ENCODE measurements at places on chromosomes 3 and 15.

DNA sequence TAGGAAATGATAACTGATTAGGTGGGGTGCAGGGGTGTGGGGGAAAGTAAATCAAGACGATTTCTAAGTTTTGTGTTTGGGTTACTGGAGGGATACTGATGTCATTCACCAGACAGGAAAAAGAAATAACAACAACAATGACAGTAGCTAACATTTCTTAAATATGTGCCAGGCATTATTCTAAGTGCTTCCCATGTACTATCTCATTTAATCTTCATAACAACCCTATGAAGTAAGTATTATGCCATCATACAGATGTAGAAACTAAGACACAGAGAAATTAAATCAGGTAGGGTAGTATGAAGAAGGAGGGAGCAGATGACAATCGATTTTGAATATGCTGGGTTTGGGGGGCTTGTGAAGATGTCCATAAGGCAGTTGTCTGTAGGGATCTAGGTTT is 13.3 kb downstream of the MYO5A start:
- no peak for DNase-seq

- DNase-seq, result no peak
Measured at GRCh38 chr3:31013090-31013489, 118.6 kb upstream of the GADL1 start.

DNA sequence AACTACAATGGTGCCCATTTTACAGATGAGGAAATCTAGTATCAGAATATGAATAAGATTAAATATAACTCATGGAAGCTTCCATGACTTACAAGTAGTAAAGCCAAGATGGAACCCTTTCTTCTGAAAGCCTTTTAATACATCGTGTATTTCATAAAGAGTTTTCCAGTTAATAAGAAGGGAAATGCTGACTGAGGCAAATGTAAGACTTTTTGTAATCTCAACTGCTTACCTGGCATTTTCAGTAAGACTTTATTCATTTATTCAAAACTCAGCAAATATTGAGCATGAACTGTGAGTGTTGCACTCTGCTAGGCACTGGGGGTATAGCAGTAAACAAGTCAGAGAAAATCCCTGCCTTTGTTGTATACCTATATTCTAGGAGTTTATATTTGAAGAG is 256.4 kb upstream of the THRB start:
- no peak for DNase-seq

DNA sequence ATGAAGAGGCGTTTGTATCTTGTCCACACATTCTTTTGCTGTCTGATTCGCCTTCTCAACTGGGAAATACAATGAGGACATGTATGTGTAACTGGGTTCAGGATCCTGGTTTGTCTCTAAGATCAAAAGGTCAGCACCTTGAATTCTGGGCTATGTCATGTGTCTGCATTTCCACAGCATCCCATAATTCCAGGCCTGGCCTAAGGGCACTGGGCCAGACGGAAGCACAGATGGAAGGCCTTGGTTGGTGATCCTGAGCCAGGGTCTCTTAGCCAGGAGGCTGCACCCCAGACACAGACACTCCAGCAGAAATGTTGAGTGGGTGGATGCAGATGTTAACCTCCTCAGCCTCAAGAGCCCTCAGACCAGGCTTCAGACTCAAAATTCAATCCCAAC is 23.7 kb upstream of the HERC1 start:
- DNase-seq, result no peak

Measured in activated CD4-positive, CD25-positive, alpha-beta regulatory T cell (primary cell).